ENCODE measurements at places on chromosomes 16 and 17.

DNA sequence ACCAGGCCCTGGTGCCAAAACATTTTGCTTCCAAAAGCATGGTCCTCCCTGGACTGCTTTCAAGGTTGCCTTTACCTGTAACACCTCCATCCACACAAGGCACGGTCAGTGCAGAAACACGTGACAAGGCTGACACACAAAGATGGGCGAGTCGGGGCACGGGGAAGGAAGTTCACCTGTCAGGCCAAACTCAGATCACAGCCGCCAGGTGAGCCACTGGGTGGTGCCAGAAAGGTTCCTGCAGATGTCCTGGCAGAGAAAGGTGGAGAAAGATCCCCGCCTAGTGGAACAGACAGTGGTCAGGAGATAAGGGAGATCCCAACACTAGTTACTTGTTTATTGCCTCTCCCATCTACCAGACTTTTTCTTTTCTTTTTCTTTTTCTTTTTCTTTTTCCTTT, 155.3 kb downstream of the AIPL1 start:
- no peak for DNase-seq

GRCh38 chr17:79655672-79656290, 44.9 kb upstream of the RBFOX3 start:
- DNase-seq, result no peak

- DNase-seq, result no peak
Observed at GRCh38 chr16:79067600-79067999, 532.9 kb downstream of the MAF start.

DNA sequence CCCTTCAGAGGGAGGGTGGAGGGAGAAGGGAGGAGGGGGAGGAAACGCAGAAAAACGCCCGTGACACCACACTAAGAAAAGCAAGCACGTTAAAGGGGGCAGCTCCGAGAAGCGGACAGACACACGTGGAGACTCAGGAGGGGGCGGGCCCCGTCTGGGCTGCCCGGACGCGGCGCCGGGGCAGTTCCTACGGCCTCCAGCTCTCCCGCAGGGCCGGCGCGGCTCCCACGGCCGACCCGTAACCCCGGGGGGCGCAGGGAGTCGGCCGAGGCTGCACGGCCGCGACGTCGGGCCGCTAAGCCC, 362 bp downstream of the KLHDC4 start:
- DNase-seq, result peak; percentile 51

- no peak for DNase-seq
Observed at GRCh38 chr16:84061236-84061819, 18.7 kb upstream of the SLC38A8 start.

GRCh38 chr17:34665150-34665806, 85.9 kb downstream of the TMEM132E start:
- no peak for DNase-seq

GRCh38 chr16:72568502-72568901, 396.5 kb upstream of the PMFBP1 start:
- no peak for DNase-seq

DNA sequence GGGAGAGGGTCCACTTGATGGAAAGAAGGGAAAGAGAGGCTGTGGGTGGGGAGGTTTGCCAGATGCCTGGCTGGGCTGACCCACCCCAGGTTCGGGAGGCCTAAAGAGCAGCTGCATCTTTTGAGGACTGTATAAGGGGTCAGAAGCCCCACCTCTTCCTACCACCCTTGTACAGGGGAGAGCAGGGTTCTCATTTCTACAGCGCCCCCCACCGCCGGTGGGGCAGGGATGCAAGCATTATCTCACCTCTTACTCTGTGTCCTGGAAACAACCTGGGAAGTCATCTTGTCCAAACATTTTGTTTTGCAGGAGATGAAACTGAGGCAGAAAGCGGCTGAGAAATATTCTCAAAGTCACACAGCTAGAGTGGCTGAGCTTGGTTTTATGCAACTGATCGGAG, 22.5 kb upstream of the CCDC182 start:
- no peak for DNase-seq

DNA sequence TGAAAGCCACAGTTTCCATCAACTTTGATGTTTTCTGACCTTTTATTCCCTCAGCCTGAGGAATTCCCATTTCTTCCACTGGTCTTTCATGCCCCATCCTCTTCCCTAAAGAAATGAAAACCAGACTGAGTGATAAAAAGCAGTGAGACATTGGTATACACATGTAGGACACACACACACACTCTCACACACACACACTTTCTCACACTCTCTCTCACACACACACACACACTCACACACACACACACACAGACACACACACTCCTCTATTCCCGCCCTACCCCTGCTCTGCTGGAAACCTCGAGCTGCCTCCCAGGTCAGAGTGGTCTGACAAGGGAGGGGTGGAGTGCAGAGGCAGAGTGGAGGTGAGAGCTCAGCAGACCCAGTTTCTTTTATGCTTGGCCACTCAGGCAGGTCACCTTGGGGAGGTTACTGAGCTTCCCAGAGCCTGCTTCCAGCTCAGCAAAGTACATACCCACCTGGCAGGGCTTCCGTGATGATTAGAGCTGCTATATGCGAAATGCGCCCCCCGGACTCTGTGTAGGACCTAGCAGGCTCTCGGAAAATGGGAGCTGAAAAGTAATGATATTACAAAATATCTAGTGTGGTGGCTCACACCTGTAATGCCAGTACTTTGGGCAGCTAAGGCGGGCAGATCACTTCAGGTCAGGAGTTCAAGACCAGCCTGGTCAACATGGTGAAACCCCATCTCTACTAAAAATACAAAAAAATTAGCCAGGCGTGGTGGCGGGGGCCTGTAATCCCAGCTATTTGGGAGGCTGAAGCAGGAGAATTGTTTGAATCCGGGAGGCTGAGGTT, 30.7 kb downstream of the CCR7 start:
- DNase-seq, result no peak

- no peak for DNase-seq
Observed at GRCh38 chr16:65510850-65511249, 389.0 kb upstream of the CDH11 start.

- no peak for DNase-seq
Observed at GRCh38 chr16:86259499-86259898, 250.8 kb upstream of the FOXF1 start.

DNA sequence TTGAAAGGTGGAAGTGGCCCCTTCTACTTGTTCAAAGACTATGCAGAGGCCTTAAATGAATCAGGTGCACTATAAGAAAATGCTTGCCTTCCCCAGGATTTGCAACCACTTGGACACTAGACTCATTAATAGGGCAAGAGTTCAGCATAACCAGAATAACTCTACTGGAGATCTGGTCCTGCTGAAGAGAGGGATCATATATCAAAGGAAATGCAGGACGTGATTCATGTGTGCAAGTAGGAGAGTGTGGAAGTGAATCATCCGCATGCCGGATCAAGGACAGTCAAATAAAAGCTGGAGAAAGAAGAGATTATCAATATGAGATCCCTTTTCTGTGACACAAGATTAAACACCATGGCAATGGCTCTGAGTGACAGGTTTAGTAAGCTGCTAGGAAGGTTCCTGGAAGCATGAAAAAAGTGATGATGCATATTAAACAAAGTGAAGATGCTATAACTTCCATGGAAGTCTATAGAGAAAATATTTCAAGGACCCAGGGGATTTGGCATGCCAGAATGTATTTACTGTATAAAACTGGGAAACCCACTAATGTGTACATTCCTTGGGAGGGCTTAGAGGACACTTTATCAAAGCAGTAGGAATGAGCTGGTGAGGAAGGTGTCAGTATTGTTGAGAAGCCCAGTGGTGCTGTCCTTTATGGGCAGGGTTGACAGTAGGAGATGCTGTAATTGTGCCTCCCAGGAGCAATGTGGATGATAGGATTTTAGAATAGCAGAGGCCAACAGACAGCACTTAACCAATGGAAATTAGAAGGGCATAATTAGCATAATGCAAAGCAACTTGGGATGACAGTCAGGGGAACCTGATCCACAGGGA, 133.1 kb downstream of the ABCA8 start:
- DNase-seq, result no peak

DNA sequence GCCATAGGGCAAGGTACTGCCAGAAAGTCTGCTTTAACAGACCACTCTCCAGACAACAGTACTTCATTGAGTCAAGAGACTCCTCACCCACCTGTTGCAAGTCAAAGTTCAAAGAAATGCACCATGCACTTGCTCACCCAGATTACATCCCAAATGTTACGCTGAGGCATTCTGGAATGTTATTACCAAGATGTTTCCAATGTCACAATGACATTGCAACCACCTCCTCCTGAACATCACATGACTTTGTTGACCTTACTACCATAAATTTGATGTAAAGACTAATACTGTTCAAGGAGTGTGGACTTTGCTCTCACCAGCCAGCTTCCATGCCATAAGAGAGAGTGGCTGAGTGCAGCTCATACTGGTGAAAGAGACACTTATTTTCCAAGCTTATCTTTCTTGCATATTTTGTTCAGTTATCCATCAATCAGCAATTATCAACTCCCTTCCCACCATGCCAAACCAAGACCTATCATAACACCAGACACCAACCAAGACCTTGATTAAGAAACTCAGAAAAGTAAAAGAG, 58.5 kb upstream of the BCAR1 start:
- no peak for DNase-seq

GRCh38 chr17:80696456-80696855, 151.8 kb downstream of the RPTOR start:
- no peak for DNase-seq

- DNase-seq, result no peak
Observed at GRCh38 chr17:27376637-27377547, 79.4 kb upstream of the KSR1 start.

DNA sequence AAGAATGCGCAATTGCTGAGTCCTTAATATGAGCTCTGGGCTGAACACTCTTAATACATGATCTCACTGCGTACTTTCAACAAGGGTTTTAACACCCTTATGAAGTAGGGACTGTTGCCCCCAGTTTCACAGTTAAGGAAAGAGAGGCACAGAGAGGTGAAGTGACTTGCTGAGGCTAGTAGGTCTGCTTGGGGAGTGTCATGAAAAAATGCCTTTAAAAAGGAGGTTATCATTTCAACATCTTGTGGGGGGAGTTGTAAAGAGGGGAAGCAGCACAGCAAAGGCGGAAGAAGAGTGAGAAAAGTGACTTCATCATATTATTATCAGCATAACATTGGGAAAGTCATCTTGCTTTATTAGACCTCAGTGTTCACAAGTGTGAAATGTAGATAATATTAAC, 2.1 kb downstream of the CCL4L2 start:
- DNase-seq, result no peak

- DNase-seq, result no peak
Observed at GRCh38 chr16:89442990-89443726, 47.2 kb downstream of the ANKRD11 start.

DNA sequence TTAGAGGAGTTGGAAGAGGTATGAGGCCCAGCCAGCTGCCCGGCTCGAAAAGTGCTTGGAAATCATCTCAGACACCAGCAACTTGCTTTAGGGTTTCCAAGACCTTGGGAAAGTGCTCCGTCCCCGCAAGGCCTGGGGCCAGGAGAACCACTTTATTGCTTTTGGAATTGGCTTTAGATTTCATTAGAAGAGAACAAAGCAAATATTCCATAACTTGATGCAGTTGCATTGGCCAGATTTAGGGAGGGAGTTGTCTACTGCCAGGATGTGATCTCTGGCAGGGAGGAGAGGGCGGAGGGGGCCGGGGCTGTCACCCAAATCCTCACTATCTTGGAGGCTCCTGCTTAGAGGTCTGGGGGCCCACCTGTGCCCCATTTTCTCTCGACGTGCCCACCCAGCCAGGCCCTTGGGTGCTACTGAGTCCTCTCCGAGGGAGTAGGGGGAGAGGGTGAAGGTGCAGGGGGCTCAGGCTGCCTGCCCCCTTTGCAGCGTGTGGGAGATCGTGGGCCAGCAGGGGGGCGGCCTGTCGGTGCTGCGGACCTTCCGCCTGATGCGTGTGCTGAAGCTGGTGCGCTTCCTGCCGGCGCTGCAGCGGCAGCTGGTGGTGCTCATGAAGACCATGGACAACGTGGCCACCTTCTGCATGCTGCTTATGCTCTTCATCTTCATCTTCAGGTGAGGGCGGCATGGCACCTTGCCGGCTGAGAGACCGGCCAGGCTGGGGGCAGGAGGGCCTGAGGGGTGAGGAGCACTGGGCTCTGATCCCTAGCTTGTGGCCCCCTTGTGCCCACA, 30.6 kb downstream of the CACNA1G start:
- DNase-seq, result no peak

DNA sequence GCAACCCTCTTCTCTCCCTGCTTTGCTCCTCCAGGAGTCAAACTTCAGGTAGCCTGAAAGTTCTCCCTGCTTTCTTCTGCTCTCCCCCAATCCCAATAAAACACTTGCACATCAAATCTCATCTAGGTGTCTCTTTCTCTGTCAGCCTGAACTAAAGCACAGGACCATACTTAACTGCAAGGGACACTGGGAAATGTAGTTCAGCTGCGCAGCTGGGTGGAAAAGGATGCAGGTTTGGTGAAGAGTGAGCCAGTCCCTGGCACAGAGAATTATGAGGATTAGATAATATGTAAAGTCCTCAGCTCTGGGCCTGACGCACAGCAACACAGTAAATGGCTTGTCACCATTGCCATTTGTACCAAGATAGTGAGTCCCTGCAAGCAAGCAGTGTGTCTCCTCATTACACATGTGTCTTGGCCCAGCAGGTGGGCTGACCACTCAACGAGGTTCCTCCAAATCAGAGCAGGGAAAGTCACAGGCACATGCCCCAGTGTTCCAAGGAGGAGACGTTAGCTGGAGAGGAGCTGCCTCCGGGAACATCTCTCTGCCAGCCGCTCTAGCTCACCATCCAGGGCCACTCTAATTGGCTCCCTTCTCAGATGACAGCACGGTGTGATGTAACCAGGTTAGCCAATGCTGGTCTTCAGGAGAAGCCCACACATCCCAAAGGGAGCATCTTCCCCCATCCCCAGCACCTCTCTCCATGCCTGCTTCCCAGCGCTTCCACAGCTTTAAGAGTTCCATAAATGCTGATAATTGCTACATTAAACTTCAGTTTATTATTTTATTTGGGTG, 29.7 kb upstream of the IRX3 start:
- DNase-seq, result no peak

- no peak for DNase-seq
Observed at GRCh38 chr16:69848637-69849545, 86.8 kb downstream of the WWP2 start.

- DNase-seq, result no peak
Observed at GRCh38 chr17:37310940-37311339, 64.8 kb upstream of the C17orf78 start.

GRCh38 chr17:80339118-80339517, 75.8 kb upstream of the ENDOV start:
- DNase-seq, result no peak

- no peak for DNase-seq
Observed at GRCh38 chr17:31888124-31888523, 13.4 kb downstream of the UTP6 start.

DNA sequence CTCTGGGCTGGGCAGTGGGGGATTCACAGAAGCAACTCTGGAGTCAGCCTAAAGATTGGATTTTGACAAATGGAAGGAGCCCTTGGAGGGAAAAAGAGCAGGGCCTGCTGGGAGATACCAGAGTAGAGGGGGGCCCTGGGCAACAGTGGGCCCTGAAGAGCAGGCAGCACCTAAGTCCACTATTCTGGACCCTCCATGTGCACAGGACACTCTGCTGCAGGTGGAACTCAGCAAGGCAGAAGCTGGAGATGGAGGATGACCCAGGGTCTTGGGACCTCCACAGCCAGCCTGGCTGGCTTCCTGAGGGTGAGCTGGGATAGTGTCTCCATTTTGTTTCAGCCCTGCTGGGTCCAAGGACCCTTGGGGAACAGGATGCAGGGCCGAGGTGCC, 63.0 kb upstream of the TEX2 start:
- no peak for DNase-seq

- no peak for DNase-seq
Observed at GRCh38 chr16:71746442-71747046, 22.0 kb upstream of the PHLPP2 start.

Measured in T-helper 22 cell (primary cell).